Substantia nigra (tissue), 51 donors: ENCODE measurements at places on chromosomes 11 and 22.
A peak's percentile ranks its signal among the peaks of the same experiment; 100 is the strongest.

DNA sequence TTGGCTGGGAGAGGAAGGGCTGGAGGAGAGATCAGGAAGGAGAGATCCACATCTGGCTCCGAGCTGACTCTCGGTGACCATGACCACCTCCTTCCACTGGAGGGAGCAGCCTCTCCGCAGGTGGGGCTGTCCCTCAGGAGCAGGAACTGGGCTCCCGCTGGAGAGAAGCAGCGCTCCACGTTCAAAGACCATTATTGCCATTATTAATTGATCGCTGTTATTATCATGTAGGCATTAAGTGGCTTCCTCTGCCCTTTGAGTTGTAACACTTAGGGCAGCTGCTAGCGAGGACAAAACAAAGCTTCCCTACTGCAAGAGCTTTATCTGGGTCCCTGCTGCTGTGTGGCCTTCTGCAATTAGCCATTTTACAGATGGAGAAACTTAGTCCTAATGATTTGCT is 251.9 kb downstream of the ST3GAL4 start:
- peak; percentile 51 for DNase-seq

DNA sequence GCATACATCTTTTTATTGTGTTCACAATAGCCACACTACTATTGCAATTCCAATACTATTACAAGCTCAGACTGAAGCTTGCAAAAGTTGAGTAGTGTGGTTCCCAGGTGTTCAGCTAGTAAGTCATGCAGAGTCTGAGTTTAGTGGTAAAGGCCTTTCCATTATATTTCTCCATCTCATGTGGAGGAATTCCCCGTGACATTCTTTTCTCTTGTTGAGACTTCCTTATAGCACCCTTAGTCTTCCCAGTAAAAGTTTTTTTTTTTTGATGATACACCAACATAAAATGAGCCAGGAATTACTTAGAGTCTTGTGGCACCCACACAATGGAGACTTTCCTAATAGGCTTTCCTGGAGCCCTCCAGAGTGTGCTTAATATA is 110.8 kb downstream of the UVRAG start:
- DNase-seq = no peak

DNA sequence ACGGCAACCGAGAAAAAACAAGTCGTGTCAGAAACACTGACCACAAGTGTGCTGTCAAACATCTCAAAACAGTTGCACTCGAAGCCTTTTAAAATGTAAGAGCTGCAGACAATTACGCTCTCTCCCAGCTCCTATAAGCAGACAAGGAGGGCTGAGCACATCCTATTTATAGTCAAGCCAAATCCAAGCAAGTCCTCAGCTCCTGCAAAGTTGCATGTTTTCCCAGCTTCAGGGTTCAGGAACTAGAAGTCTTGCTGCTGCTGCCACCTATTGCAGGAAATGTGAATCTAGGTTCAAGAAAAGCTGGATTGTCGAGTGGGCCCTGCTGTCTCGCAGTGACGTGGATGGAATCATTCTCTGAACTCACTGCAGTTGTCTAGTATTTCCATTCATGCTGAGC is 15.5 kb downstream of the EFCAB6 start:
- DNase-seq = no peak

DNA sequence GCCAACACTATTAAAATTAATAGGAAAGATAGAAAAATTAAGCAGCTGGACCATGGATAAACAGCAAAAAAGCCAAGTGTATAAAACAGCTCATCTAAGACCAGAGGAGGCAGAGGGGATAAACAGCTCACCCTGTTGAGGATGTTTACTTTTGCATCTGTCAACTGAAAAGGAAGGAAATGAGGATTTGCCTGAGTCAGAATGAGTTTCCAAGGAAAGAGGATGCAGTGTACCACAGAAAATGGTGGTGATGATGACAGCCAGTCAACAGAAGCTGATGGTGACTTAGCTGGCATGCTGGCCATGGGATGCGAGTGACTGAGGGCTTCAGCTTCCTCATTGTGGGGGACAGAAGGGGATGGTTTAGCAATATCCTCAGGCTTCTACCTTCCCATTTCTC is 183.5 kb downstream of the KIRREL3 start:
- no peak for DNase-seq

DNA sequence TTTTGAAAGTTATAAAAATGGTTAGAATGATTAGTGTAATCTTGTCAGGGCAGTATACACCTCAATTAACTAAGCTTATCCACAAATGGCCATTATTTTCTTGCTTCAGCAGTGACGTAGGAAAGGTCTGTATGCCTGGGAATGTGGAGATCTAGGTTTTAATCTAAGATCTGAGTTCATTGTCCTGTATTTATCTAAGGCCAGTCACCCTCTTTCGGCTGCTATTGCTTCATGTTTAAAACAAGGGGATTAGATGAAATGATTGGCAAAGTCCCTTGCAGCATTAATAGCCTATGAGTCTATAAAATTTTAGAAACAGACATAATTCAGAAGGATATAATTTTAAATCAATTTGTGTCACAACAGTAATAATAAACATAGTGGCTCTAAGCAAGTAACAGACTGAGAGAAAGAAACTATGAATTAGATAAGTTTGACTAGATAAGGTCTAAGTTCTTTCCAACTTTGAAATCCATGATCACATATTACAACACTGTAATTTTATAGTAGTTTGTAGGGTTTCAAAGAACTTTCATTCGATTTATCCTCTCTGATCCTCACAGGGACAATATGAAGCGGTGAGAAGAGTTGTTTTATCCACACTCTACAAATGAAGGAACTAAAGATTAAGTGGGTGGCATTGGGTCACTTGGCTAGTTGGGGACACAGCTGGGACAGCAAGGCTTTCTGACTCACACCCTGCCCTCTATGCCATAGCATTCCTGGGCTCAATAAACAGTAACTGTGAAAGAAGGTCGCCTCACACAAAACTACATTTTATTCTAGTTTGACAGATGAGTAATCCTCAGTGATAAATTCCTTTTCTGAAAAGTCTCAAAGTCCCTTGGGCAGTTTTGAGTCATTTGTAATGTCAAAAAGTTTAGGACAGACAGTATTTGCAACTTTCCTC is 60.6 kb upstream of the RDX start:
- no peak for DNase-seq

- DNase-seq = peak; percentile 61
These were observed 829 bp upstream of the ZBED5 start for GRCh38 chr11:10858439-10859325.

- no peak for DNase-seq
These were observed 268.4 kb downstream of the ETS1 start for GRCh38 chr11:128318856-128319474.

DNA sequence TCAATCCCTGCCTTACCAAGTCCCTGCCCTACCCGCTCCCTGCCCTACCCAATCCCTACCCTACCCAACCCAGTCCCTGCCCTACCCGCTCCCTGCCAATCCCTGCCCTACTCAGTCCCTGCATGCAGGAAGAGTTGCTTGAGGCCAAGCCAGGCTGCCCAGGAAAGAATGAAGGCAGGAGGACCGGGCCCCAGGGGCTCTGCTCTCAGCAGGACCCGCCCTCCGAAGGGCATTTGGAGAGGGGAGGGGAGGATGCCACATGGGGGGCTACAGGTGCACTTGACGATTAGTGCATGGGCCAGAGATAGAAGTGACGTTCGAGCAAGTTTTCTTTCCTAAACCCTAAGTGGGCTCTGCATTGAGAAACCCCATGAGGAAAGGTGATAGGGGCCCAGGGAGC is 581.2 kb downstream of the TBC1D22A start:
- DNase-seq = no peak

- DNase-seq = no peak
These were observed 1385.0 kb downstream of the BRD1 start for GRCh38 chr22:48442663-48443062.
